ENCODE measurements at places on chromosomes 7 and 10. TPM values are rescaled to one million over a fixed set of nuclear protein-coding genes. Genes with fewer than 3 reads are reported as not detected.

The CPN1 gene
- total RNA-seq, result not detected

The AKR1E2 gene
- total RNA-seq, result 1.9 TPM

The TET1 gene
- 0.51 TPM for total RNA-seq

The VAX1 gene
- 0.14 TPM for total RNA-seq

The VSTM2A gene
- not detected for total RNA-seq

The TAC1 gene
- not detected for total RNA-seq

The FGFR2 gene
- total RNA-seq, result 30.3 TPM

The PALD1 gene
- total RNA-seq, result 0.07 TPM

The OR2A5 gene
- total RNA-seq, result not detected

The ABCC2 gene
- total RNA-seq, result 0.92 TPM

The USP6NL gene
- 12.5 TPM for total RNA-seq

The CRYGN gene
- not detected for total RNA-seq

The HOXA5 gene
- 3.8 TPM for total RNA-seq

The PRPS1L1 gene
- not detected for total RNA-seq

The LMOD2 gene
- total RNA-seq, result not detected

The LAMB4 gene
- total RNA-seq, result 0.07 TPM

The RAB19 gene
- 0.21 TPM for total RNA-seq

The ZC3HAV1L gene
- total RNA-seq, result 8.5 TPM

The RPS24 gene
- 2,543 TPM for total RNA-seq

The DNAH11 gene
- not detected for total RNA-seq

The NSMCE4A gene
- 50.5 TPM for total RNA-seq

The GBX1 gene
- not detected for total RNA-seq

The NOS3 gene
- 5.3 TPM for total RNA-seq

The JAKMIP3 gene
- 0.04 TPM for total RNA-seq

The MAT1A gene
- total RNA-seq, result not detected

The STAG3 gene
- total RNA-seq, result 0.34 TPM

The TSPAN13 gene
- 22.5 TPM for total RNA-seq

The ARPC1B gene
- 408 TPM for total RNA-seq

The HOXA1 gene
- 8.3 TPM for total RNA-seq

The CAV1 gene
- 1,415 TPM for total RNA-seq

The SOSTDC1 gene
- total RNA-seq, result 0.07 TPM

The NYAP1 gene
- 2.4 TPM for total RNA-seq

The PAX2 gene
- total RNA-seq, result not detected
